Stimulated activated CD4-positive, alpha-beta T cell treated with anti-CD3 and anti-CD28 coated beads, Interleukin-2, amount 100 ng/mL, for 4 hours (primary cell): ENCODE measurements at places on chromosomes 7 and 10.

DNA sequence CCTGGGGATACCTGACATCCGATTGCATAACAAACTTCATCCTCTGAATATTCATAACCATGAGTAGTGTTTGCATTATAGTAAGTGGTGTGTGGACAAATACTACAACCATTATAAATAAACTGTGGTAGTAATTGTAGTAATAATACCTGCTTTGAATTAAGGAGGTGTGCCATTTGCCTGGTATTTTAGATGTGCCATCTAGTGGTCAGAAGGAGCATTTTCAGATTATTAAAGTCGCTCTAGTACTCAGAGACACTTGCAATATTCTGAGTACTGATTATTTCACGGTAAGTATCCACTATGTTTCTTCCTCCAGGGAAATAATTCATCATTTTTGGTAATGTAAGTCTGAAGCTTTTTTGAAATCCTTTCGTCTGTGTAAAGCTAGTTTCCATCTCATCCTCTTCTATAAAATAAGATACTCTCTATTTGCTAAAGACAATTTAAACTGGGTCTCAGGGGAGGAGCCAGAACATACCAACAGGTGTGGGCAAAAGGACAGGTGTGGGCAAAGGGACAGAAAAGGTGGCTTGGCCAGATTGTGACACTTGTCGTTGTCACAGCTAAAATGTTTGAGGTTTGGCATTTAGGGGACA is 115.3 kb upstream of the WDR11 start:
- DNase-seq, result no peak

DNA sequence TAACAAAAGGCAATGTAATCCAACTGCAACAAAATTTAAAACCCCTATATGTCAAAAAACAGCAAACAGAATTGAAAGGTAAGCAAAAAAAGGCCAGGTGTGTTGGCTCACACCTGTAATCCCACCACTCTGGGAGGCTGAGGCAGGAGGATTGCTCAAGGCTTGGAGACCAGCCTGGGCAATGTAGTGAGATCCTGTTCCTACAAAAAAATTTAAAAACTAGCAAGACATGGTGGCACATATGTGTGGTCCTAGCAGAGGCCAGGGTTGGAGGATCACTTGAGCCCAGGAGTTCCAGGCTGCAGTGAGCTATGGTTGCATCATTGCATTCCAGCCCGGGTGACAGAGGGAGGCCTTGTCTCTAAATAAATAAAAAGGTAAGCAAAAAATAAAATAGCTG is 212.1 kb upstream of the KLF14 start:
- no peak for DNase-seq

DNA sequence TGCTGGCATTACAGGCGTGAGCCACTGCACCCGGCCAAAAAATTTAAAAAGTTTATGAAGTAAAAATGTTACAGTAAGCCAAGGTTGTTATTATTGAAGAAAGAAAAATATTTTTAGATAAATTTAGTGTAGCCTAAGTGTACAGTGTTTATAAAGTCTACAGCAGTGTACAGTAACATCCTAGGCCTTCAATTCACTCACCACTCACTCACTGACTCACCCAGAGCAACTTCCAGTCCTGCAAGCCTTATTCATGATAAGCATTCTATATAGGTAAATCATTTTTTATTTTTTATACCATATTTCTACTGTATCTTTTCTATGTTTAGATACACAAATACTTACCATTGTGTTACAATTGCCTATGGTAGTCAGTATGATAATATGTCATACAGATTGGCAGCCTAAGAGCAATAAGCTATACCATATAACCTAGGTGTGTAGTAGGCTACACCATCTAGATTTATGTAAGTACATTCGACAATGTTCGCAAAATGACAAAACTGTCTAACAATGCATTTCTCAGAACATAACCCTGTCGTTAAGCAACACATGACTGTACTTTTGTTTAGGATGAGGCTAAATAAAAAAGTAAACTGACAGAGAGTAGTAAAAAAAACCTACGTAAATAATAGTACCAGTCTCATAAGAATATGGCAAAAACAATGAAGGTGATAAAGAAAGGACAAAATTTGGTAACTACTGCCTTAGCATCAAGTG is 77.8 kb upstream of the FAM133B start:
- no peak for DNase-seq

DNA sequence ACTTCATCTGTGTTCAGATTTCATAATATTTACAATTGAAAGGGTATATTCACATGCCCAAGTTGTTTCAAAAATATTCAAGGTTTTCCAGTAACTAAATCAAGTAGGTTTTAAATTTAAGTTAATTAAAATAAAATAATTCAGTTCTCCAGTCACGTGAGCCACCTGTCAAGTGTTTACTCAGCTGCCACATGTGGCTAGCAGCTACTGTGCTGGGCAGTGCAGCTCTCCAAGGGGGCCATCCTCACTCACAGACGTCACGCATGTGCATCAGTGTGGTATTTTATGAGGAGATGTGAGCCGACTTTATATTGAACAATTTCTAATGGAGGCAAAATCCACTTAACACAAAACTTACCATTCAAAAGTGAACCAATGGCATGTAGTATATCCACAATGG is 69.7 kb upstream of the CAMK2B start:
- DNase-seq, result no peak

GRCh38 chr7:45053941-45054340 is 34.8 kb downstream of the NACAD start:
- no peak for DNase-seq

- no peak for DNase-seq
Measured at GRCh38 chr10:104309980-104310978, 28.0 kb downstream of the ITPRIP start.

- no peak for DNase-seq
Measured at GRCh38 chr10:5890452-5890915, 441 bp downstream of the FBH1 start.

GRCh38 chr7:100676501-100677306 is 3.2 kb downstream of the GNB2 start:
- no peak for DNase-seq

GRCh38 chr7:116521046-116521664 is 3.7 kb upstream of the CAV1 start:
- DNase-seq, result no peak

GRCh38 chr7:98681511-98681910 is 64.4 kb downstream of the NPTX2 start:
- no peak for DNase-seq

- no peak for DNase-seq
Measured at GRCh38 chr10:42989481-42989921, 87.4 kb upstream of the RET start.

- no peak for DNase-seq
Measured at GRCh38 chr10:71268247-71268691, 50.8 kb upstream of the SLC29A3 start.

- no peak for DNase-seq
Measured at GRCh38 chr7:144529269-144529926, 125.9 kb upstream of the NOBOX start.

GRCh38 chr10:24374134-24374915 is 165.4 kb downstream of the KIAA1217 start:
- DNase-seq, result no peak

- no peak for DNase-seq
Measured at GRCh38 chr10:61779950-61780659, 117.4 kb downstream of the CABCOCO1 start.

GRCh38 chr7:17506095-17506494 is 207.6 kb downstream of the AHR start:
- no peak for DNase-seq

- no peak for DNase-seq
Measured at GRCh38 chr7:112172870-112173567, 33.2 kb downstream of the DOCK4 start.

GRCh38 chr10:125084191-125084613 is 76.2 kb downstream of the CTBP2 start:
- DNase-seq, result no peak

DNA sequence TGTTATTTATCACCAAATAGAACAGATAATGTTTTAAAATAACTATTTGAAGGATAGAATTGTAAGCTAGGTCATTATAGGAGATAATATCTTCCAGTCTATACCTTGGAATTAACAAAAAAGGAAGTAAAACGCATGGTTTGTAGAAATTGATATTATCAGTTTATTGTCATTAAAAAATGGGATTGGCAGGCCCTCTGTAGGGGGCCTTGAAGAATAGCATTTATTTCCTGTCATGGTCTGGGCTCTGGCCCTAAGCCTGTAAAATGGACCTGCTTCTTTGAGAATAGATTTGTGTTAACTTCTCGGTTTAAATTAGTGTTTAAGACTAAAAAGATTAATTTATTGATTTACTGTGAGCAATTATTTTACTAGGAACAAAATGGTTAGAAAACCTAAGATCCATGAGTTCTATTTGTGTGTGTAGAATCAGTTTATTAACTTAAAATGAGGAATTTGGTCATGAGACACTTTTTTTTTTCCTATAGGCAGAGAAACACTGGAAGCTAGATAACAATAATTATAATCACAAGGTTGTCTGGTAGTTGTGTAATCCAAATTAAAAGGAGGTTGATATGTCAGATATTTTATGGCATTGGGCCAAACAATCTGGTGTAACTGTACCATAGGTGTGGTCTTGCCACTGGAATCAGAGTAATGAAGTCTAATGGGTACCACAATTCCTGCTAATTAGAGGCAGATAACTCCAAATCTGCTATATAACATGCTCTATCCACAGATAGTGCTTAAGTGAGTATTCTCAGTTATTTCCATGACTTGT is 197.4 kb upstream of the FOXP2 start:
- DNase-seq, result no peak

DNA sequence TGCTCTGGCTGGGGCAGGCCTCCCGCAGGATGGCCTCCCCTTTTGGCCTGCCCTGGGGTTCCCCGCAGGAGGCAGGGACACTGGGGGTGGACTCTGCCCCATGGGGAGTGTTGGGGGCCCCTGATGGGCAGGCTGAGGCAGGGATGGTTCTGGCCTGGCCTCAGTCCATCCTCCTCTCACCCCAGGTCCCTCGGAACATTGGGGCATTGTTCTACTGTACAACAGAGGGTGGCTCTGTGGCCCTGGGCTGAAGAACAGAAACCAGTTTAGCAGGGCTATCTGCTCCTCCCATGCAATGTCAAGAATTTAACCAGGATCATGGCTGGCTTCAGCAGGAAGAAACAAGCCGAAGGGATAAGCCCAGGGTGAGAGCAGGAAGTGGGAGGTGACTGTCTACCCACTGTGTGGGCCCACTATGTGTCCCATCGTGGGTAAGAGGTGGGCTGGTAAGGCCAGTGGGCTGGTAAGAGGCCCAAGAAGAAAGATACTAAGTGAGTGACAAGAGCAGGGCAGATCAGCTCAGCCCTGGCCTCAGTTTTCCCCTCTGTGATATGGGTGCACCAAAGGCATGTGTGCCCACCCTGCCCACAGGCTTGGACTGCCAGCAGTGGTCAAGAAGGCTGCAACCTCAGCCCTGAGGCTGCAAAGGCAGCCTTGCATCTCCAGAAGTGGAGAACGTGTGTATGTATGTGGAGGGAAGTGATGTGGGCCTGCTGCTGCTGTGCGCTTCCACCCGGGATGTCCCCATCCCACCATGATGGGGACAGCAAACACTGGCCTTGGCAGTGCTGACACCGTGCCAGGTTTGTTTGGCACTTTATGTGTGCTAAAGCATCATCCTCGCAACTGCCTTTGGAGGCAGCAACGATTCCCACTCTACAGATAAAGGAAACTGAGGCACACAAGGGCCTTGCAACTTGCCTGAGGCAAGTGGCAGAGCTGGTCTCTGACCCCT is 138.9 kb downstream of the SH3PXD2A start:
- no peak for DNase-seq

GRCh38 chr7:4830176-4830575 is 31.7 kb downstream of the PAPOLB start:
- peak; percentile 44 for DNase-seq

DNA sequence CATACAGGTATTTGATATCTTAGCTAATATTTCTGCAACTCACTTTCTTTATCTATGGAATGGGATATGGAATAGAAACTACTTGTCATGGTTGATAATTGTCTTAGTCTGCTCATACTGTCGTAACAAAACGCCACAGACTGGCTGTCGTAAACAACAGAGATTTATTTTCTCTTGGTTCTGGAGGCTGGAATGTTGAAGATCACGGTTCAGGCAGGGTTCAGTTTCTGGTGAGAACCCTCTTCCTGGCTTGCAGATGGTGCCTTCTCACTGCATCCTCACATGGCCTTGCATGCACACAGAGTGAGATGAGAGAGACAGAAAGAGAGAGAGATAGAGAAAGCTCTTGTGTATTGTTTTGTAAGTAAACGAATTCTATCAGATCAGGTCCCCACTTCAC is 332.7 kb upstream of the MAGI2 start:
- DNase-seq, result no peak

DNA sequence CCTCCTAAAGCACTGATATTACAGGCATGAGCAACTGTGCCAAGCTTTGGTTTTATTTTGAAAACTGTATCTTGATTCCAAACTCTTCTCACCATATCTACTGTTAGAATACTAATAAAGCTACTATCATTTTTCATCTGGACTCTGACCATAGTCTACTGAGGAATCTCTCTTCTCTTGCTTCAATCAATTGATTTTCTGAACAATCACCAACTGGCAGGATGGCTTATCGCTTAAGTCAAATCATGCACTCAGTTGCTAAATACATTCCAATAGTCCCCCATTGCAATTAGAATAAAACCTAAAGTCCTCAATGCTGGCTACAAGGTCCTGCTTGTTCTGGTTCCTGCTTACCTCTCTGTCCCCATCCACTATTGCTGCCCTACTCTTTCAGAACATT is 2.3 kb upstream of the APBB1IP start:
- no peak for DNase-seq

- DNase-seq, result peak; percentile 76
Measured at GRCh38 chr10:71812016-71812912, 38.8 kb downstream of the PSAP start.

GRCh38 chr7:100710452-100710851 is 4.5 kb downstream of the POP7 start:
- no peak for DNase-seq
